ENCODE measurements at places on chromosomes 12 and 14.

DNA sequence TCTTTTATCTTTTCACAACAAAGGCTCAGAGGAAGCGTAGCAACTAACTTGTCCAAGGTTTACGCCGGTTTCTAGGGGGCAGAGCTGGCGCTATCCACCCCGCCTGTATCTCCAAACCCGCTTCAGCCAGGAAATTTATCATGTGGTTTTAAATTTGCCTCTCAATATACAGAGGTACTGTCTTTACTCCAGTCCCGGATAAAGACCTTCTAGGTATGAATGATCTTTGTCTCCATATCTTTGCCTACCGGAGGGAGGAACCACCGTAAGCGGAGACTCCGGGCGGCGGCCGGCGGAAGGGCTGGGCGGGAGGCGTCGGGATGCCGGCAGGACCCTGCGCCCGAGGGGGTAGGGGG, 693 bp upstream of the RIMKLB start:
- peak; percentile 50 for DNase-seq

DNA sequence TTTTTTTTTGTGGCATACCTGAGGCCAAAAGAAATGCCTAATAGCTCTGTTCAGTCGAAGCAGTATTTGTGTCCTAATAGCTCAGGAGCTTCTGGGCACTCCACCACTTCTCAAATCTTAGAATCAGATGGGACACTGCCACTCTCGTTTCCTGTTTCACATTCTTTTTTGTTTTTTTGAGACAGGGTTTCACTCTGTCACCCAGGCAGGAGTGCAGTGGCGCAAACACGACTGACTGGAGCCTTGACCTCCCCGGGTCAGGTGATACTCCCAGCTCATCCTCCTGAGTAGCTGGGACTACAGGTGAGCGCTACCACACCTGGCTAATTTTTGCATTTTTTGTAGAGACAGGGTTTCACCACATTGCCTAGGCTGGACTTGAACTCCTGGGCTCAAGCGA, 52.7 kb downstream of the SPPL3 start:
- no peak for DNase-seq

DNA sequence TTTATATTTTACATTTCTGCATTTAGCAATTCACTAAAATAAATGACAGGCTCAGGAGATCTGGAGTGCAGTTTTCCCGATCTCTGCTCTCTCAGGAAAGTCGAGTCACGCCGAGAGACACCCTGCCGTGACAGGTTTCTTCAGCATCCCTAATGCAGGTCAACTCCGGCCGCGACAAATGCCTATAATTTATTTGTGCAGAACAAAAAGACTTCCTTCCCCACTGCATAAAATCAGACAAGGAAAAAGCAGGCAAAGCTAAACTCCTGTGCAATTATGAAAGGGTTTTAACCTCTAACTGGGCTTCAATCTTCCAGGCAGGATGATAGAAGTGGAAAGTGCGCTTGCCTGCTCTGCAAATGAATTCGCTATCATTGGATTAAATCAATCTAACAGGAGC, 28.1 kb downstream of the SPRING1 start:
- no peak for DNase-seq

- no peak for DNase-seq
Observed at GRCh38 chr14:44893535-44893934, 68.2 kb downstream of the KLHL28 start.

GRCh38 chr14:35975814-35976213, 149.7 kb downstream of the BRMS1L start:
- DNase-seq, result no peak
